ENCODE measurements at places on chromosomes 3 and 15. TPM values are rescaled to one million over a fixed set of nuclear protein-coding genes. Genes with fewer than 3 reads are reported as not detected.

CDHR4 gene
- not detected for total RNA-seq

TLR9 gene
- total RNA-seq = 0.83 TPM

A4GNT gene
- not detected for total RNA-seq

FAM219B gene
- total RNA-seq = 103 TPM

STAB1 gene
- total RNA-seq = not detected

GMPPB gene
- 48.2 TPM for total RNA-seq

ACOX2 gene
- not detected for total RNA-seq

ZDHHC19 gene
- 0.63 TPM for total RNA-seq

TMEM40 gene
- total RNA-seq = not detected

KLHL25 gene
- total RNA-seq = 4.3 TPM

CX3CR1 gene
- 6.2 TPM for total RNA-seq

ZNF774 gene
- total RNA-seq = 0.83 TPM

SLCO2A1 gene
- total RNA-seq = not detected

TRPC1 gene
- total RNA-seq = 3.0 TPM

SLC28A1 gene
- total RNA-seq = not detected

PLA2G4E gene
- not detected for total RNA-seq

TRPM1 gene
- not detected for total RNA-seq

TRIM42 gene
- total RNA-seq = not detected

MYLK gene
- total RNA-seq = 0.68 TPM

ENTPD3 gene
- total RNA-seq = not detected

SIDT1 gene
- 25.5 TPM for total RNA-seq

CHAC1 gene
- 22.0 TPM for total RNA-seq

ARNT2 gene
- total RNA-seq = not detected

PIERCE2 gene
- total RNA-seq = not detected

C3orf22 gene
- total RNA-seq = not detected

SYNPR gene
- total RNA-seq = not detected

IL17RB gene
- 62.4 TPM for total RNA-seq

PARP3 gene
- 13.2 TPM for total RNA-seq

THSD4 gene
- not detected for total RNA-seq

SLC27A2 gene
- total RNA-seq = 29.5 TPM

FBXL22 gene
- total RNA-seq = 0.28 TPM

ZBED2 gene
- 38.7 TPM for total RNA-seq

SLC49A4 gene
- 2.4 TPM for total RNA-seq

SLC7A14 gene
- total RNA-seq = not detected

XCR1 gene
- not detected for total RNA-seq

CLRN1 gene
- total RNA-seq = not detected

CLDN16 gene
- not detected for total RNA-seq

SPRED1 gene
- 0.13 TPM for total RNA-seq

CADPS gene
- total RNA-seq = not detected

Data from activated CD4-positive, alpha-beta memory T cell treated with anti-CD3 and anti-CD28 coated beads, Interleukin-2, amount 10 ng/mL, durations not matched to agents 7 days and 5 days (primary cell).